ENCODE measurements at places on chromosomes 1 and 21. TPM values are rescaled to one million over a fixed set of nuclear protein-coding genes. Genes with fewer than 3 reads are reported as not detected.

VAMP4 gene
- total RNA-seq, result 6.7 TPM

SHE gene
- total RNA-seq, result 0.12 TPM

SMCP gene
- total RNA-seq, result not detected

C1orf210 gene
- total RNA-seq, result not detected

SEMA4A gene
- total RNA-seq, result 0.47 TPM

RRAGC gene
- 19.9 TPM for total RNA-seq

PLEKHA6 gene
- 2.7 TPM for total RNA-seq

CHIA gene
- not detected for total RNA-seq

GUCA2A gene
- not detected for total RNA-seq

CAPZA1 gene
- total RNA-seq, result 202 TPM

GJA5 gene
- total RNA-seq, result not detected

FCGR1A gene
- not detected for total RNA-seq

PTCH2 gene
- under 0.01 TPM for total RNA-seq

PLXNA2 gene
- total RNA-seq, result 18.1 TPM

CFHR3 gene
- total RNA-seq, result not detected

RGL1 gene
- total RNA-seq, result 20.8 TPM

CERS2 gene
- total RNA-seq, result 129 TPM

DNAJC6 gene
- 0.26 TPM for total RNA-seq
